ENCODE measurements at places on chromosomes 13 and 19.

DNA sequence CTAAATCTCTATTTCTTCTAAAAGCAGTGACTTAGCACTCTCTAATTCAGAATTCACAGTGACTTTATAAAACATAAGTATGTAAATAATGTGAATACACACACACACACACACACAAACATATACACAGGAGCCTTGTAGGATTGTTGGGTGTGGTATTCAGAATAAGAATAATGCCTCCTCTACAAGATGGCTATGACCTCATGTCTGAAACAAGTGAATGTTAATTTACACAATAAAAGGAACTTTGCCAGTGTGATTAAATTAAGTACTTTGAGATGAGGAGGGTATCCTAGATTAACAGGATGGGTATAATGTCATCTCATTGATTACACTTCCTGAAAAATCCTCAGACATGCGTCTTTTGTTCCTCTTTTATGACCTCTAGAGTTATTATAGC, 234.6 kb downstream of the SLITRK6 start:
- no peak for DNase-seq

DNA sequence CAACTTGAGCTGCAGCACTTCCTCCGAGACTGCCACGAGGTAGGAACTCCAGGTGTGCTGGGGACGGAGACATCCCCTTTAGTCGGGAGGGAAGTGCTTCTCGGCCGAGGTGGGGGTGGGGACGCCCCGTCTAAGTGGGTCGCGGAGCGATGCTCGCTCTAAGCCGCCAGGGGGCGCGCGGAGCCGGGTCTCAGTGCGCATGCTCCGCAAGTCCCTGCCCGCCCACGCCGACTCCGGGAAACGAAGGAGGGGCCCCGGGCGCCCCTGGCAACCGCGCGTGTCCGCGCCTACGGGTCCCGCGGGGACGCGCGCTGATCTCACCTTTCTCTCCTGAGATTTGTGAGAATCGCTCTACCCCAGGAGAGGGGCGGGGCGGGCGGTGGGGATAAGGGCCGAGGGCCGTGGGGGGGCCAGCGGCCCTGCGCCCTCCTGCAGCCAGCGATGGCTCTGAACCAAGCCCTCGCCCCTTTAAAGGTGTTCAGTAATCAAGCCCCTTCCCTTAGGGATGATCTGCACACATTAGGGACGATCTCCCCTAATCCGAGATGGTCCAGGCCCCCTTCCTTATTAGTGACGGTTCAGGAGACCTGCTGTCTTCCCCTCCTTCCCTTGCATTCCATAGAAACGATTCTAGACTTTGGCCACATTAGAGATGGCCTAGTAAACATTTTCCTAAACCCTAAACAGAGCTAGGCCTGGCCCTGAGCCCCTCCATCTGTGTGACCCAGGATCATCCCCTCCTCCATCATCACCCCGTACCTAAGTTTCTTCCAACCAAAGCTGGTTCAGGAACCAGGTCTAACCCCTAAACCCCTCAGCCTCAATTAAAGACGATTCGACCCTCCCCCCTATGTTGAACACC, 47.3 kb upstream of the SHKBP1 start:
- peak; percentile 79 for DNase-seq

DNA sequence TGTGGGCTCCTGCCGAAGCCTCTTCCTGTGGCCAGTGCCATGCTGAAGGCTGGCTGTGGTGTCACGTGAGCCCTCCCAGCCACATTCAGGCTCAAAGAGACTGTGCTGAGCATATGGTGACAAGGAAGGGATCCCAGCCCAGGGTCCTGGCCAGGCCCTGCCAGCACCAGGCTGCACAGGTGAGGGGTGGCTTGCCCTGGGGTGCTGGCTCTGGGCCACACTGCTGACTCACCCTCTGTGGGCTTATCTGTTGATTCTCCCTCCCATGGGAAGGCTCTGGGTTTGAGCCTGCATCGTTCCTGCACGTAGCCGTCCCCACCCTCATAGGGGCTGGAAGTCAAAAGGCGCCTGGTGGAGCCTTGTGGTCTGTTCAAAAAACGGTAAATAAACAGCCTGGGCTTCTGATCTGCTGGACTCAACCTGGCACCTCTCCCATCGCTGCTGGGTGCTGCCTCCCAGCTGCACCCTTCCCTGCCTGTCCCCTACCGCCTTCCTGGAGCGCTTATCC, 31.1 kb downstream of the DNM2 start:
- DNase-seq: no peak

GRCh38 chr19:58367698-58368454, 5.3 kb upstream of the ZNF497 start:
- DNase-seq: no peak

GRCh38 chr13:74623761-74624160, 489.6 kb upstream of the KLF12 start:
- DNase-seq: no peak

- no peak for DNase-seq
Measured at GRCh38 chr13:31433207-31433606, 233.4 kb downstream of the B3GLCT start.

GRCh38 chr19:7636317-7636690, 606 bp upstream of the STXBP2 start:
- no peak for DNase-seq

DNA sequence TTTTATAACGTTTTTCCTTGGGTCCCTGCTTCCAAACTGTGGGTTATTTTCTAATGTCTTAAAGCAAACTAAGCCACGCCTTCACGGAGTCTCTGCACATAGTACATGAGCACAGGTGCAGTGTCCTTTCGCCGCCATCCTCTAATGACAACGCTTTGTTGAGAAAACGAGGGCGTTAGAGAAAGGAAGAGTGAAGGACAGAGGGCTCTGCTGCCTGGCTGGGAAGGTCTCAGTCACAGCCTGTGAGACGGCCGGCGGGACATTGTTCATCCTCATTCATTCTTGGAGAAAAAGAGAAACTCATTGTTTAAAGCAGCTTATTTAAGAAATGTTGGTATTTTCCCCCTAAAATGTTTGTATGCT, 9.5 kb downstream of the IL17D start:
- no peak for DNase-seq

GRCh38 chr19:16193466-16193865, 4.2 kb upstream of the AP1M1 start:
- no peak for DNase-seq

GRCh38 chr19:19137556-19138108, 646 bp downstream of the TMEM161A start:
- no peak for DNase-seq

GRCh38 chr13:42883771-42884467, 102.5 kb downstream of the FAM216B start:
- DNase-seq: peak; percentile 19

DNA sequence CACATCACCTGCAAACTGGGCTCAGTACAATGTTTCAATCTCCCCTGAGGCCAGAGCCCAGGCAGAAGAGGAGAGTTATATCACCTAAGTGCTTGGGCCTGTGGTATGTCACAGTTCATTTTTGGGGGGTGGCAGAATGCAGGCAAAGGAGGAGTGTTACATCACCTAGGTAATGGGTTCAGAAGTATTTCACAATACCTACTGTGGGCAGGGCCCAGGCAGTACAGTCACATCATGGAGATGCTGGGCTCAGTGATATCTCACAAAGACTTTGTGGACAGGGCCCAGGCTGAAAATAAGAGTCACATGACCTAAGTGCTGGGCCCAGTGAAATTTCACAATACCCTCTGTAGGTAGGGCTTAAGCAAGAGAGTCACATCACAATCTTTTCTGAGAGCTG, 12.7 kb upstream of the ZNF728 start:
- DNase-seq: no peak

GRCh38 chr13:83298617-83299016, 583.7 kb downstream of the SLITRK1 start:
- no peak for DNase-seq

DNA sequence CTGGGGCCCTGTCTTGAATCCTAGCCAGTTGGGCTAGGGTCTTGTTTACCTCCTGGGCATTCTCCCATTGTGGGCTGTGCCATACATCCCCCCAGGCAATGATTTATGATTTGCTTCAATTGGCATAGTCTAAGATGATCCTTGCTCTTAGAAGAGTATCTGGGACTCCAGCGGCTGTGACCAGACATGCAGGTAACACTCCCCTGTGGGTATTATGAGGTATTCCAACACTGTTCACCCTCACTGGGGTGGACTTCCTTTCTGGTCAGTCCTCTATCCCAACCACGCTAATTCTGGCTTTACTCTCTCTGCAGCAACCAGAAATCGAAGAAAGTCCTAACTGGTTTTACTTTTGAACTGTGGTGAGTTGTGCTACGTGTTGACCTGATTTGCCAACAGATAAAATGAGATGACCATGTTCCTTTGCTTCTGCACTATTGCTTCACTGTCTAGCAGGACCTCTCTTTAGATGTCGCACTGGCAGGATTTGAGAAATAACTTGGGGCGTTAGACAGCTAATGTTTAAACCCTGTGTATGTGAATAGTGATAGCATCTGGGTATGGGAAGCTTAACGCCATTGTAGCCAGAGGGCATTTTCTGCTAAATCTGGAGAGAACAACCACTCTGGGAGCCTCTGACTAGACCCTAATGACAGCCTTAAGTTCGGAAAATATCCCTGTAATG, 6.7 kb upstream of the LRCH1 start:
- DNase-seq: no peak

- no peak for DNase-seq
Measured at GRCh38 chr13:111661052-111661451, 340.6 kb downstream of the TEX29 start.

GRCh38 chr13:101512650-101513049, 60.2 kb downstream of the ITGBL1 start:
- no peak for DNase-seq

DNA sequence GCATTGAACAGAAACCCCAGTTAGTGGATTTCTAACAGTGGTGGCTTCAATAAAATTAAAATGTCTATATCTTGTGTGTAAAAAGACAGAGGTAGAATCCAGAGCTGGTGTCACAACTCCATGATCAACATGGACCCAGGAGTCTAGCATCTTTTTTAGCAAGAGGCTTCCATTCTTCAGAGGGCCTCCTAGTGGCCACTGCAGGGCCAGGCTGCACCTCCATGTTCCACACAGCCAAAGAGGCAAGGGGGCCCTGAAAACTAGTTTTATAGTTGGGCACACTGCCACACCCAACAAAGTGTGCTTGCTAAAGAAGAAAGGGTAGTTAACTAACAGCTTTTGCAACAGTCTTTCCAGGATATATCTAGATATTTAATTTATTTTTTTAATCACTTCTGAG, 12.9 kb downstream of the N4BP2L1 start:
- peak; percentile 2 for DNase-seq

- DNase-seq: no peak
Measured at GRCh38 chr19:35120898-35121297, 5.3 kb downstream of the FXYD3 start.

- DNase-seq: no peak
Measured at GRCh38 chr13:81211713-81212112, 870.8 kb upstream of the SPRY2 start.

GRCh38 chr19:16161840-16162239, 11.5 kb downstream of the CIB3 start:
- no peak for DNase-seq

DNA sequence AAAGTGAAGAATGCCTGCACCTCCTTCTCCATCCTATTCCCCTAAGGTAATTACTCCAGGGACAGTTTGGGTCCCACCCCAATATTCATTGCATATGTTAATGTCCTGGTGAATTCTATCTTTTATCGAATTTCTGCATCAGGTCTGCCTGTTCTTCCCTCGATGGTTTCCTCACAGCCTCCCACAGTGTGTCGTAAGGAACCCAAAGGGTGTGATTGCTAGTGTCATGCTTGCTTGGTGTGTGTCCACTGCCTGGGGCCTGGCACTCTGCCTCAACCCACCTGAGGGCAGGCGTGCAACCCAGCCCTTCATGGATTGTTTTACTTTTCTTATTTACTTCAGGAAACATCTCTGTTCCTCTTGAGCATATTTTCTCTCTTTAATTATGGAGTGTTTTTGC, 60.2 kb upstream of the CYSLTR2 start:
- peak; percentile 47 for DNase-seq

GRCh38 chr13:96848286-96848685, 146.0 kb downstream of the OXGR1 start:
- no peak for DNase-seq

DNA sequence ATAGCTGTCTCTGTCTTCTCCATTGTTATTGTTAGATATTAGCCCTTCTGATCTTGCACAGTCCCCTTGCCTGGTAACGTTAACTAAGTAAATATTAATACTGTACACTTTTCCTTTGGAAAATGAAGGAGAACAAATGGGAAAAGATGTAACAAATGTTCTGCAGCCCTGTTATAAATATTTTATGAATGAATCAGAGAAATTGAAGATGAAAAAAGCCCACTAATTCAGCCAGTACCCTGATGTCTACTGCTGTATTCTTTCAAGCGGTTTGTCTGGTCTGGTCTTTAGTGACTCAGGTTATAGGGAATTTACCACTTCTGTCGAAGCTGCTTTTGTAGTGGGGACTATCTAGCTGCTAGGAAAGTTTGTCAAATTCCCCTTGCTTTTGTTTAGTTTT, 121.0 kb downstream of the COG6 start:
- DNase-seq: no peak

GRCh38 chr13:114121496-114122126, 10.8 kb downstream of the RASA3 start:
- DNase-seq: no peak

GRCh38 chr13:54592201-54592600, 1563.6 kb downstream of the OLFM4 start:
- DNase-seq: no peak

DNA sequence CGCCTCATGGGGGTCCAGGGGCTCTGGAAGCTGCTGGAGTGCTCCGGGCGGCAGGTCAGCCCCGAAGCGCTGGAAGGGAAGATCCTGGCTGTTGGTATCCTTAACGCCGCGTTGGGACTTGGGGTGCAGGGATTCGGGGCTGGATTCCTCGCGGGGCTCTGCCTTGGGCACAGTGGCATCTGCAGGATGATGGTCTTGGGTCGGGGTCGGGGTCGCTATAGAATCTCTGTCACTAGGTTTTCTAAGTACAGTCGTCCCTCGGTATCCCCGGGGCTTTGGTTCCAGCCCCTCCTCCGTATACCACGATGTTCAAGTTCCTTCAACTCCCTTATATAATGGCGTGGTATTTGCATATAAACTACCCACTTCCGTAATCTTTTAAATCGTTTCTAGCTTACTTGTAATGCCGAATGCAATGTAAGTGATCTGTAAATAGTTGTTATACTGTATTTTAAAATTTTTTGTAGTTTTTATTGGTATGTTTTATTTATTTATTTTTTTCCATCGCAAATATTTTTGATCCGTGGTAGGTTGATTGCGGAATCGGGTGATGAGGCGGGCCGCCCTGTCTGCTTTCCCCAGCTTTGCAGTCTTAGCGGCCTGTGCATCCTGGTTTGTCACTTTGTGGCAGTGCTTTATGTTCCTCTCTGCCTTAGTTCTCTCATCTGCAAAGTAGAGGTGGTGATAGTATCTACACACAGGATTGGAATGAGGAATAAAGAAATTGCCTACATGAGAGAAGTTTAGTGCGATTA, 606 bp downstream of the ERCC5 start:
- DNase-seq: peak; percentile 71
